Osteocyte (in vitro differentiated cells): ENCODE measurements at places on chromosomes 4 and X.

DNA sequence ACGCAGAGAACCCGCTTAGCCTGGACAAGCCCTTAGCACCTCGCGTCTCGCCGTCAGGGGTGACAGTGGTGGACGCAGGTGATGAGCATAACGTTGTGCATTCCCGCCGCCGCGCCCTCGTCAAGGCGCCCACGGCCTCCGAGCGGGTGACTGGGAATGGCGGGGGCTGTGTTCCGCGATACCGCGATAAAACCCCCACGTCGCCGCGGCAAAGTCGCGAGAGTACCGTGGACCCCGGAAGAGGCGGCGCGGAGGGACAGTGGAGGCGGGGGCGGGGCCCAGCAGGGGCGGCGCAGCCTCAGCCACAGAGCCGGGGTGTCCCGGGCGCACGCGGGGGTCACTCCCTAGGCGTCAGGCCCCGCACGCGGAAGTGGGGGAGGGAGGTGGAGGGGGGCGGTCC is 53.8 kb downstream of the ZFYVE28 start:
- DNase-seq = no peak

GRCh38 chr4:73648478-73648877 is 28.2 kb upstream of the RASSF6 start:
- no peak for DNase-seq

- DNase-seq = no peak
These were observed 68.7 kb upstream of the ENPP6 start for GRCh38 chr4:184286358-184286757.

DNA sequence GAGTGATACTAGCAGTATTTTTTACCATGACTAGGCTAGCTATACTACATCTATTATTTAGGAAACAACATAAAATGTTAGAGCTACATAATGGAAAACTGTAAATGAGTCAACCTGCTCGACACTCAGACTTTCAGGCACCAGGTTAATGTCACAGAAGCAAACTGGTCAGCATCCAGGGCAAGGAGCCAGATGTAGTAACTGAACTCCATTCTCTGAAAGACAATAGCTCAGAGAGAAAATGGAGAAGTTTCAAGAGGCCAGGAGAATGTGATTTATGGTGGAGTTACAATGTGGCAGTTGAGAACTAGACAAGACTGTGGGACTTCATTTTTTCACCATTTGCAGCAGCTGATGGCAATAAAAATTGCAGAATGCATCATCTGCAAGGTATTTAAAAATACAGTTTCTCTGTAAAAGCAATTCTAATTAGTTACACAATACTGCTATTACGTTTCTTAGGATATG is 342.7 kb upstream of the PABPC4L start:
- DNase-seq = no peak

DNA sequence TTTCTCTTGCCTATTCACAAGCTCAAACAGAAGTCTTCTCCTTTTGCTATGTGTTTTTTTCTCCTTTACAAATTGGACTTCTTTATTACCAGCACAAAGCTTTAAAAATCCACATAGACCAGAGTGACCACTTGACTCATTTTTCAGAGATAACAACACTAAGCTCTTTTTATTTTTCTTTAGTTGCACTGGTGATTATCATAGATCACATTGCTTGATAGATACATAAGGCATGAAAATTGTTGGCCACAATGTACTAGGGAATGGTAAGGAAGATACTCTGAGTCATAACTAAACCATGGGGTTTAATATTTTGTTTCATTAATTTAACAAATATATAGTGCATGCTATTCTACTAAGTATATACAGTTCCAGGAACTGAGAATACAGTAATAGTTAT is 159.0 kb downstream of the GASK1B start:
- DNase-seq = no peak

DNA sequence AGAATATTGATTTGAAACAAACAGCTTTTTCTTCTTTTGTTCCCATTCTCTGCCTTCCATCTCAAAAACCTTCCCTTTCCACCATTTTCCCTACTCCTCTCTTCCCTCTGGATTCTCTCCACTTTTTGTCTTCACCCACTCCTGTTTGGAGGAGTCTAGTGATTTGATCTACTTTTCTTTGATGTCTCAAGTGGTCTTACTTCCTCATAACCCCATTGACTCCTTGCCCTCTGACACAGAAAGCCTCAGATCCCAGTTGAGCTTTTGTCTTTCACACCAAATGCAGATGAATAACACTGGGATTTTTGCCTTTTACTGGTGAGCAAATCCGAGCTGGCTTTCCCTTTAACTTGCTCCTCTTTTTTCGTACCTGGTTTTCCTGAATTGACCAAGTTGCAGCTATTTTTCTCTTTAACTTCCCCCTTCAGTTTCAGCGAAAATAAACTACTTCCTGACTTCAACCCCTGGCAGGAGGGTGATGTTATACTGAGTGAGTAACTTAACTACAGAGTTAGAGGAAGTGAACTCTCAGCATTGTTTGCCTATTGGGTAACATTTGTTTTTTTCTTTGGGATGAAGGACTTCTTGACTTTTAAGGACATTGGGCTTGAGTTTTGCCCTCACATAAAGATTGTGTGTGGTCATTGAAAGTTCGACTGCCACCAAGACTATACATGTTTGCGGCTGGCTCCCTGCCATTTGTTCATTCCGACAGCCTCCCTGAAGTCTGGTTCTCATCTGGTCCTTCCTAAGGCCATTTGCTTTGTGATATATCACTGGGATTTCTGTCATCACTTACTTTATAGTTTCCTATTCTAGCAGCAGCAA is 392.8 kb upstream of the NR3C2 start:
- no peak for DNase-seq

DNA sequence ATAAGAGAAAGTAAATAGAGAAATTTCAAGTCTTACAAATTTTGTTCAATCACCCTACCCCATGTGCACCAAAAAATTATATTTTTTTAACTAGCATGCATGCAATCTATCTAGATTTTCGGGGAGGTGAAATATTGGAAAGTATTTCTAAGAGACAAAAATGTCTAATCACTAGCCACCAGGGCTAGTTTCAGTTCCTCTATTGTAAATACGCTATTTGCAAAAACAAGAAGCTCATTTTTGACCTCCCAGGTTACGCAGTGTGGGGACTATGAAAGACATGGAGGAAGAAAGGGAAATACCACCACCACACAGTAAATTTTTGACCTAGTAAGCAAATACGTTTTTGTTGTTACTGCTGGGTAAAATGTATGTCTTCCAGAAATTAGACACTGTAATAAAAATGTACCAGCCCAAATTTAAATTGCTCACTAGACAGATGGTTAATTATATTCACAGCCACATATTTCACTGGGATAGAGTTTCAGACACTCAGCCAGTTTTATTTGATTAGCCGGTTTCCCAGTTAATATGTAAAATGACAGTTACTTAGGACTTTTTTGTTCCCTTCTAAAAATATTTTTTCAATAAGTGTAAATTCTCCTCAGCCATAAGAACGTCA is 2.2 kb downstream of the NEXMIF start:
- no peak for DNase-seq

DNA sequence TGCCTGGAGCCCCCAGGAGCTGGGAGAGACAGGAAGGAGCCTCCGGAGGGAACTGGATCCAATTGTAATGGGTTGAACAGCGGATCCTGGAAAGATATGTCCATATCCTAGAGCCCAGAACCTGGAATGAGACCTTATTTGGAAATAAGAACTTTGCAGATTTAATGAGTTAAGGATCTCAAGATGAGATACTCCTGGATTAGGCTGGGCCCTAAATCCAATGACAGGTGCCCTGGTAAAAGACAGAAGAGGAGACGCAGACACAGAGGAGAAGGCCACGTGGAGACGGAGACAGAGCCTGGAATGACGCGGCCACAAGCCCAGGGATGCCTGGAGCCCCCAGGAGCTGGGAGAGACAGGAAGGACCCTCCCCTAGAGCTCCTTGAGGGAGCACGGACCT is 34.1 kb downstream of the P2RY8 start:
- DNase-seq = no peak

DNA sequence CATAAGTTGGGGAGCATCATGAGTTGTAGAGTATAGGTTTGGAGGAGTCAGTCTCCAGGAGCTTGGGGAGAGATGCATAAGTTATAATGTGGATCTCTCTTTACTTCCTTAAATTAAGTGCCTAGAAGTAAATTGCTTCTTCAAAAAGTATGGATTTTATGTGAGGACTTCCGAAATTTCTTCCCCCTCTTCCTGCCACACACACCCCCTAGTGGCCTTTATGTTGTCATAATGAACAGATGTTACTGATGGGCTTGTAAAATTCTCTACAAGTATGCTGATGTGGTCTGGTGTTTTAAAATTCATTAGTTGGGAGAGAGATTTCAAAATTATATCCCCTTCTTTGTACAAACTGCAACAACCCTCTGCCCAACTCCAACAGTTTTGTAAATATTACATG is 2.3 kb upstream of the METTL14 start:
- DNase-seq = no peak

- DNase-seq = no peak
These were observed 53.8 kb downstream of the APLN start for GRCh38 chrX:129600981-129601424.

- no peak for DNase-seq
These were observed 126.8 kb downstream of the KLHL8 start for GRCh38 chr4:87093443-87094123.

- no peak for DNase-seq
These were observed 412.2 kb downstream of the RPA4 start for GRCh38 chrX:97295954-97296353.

- DNase-seq = no peak
These were observed 626 bp upstream of the CEP135 start for GRCh38 chr4:55947912-55948725.

- DNase-seq = no peak
These were observed 175.5 kb upstream of the GPRIN3 start for GRCh38 chr4:89482926-89483595.

DNA sequence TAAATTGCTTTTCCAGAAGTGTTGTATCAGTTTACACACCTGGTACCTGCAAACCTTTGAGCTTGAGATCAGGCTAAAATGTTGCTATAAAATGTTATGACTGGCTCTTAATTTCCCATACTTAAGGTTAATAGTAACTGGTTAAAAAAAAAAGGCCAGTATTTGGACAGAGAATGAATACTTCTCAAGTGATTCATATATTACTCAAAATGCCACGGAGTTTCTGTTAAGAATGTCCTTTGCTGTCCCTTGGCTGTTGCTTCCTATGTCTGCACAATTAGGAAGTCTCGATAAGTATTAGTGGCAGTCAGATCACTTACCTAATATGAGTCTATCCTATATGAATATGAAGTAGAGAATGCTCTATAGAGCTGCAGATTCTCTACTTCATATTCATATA is 232.2 kb upstream of the IGFBP7 start:
- no peak for DNase-seq

DNA sequence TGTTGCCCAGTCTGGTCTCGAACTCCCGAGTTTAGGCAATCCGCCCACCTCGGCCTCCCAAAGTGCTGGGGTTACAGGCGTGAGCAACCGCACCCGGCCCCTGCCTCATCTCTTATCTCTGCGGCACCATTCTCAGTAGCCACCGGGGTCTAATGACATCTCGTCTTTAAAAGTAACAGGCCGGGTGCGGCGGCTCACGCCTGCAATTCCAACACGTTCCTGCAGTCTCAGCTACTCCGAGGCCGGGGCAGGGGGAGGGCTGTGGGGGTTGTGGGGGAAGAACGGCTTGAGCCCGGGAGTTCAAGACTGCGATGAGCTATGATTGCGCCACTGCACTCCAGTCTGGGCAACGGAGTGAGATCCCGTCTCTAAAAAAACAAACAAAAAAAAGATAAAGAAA is 28.8 kb downstream of the ING2 start:
- no peak for DNase-seq
